ENCODE measurements at places on chromosomes 3 and 15.

DNA sequence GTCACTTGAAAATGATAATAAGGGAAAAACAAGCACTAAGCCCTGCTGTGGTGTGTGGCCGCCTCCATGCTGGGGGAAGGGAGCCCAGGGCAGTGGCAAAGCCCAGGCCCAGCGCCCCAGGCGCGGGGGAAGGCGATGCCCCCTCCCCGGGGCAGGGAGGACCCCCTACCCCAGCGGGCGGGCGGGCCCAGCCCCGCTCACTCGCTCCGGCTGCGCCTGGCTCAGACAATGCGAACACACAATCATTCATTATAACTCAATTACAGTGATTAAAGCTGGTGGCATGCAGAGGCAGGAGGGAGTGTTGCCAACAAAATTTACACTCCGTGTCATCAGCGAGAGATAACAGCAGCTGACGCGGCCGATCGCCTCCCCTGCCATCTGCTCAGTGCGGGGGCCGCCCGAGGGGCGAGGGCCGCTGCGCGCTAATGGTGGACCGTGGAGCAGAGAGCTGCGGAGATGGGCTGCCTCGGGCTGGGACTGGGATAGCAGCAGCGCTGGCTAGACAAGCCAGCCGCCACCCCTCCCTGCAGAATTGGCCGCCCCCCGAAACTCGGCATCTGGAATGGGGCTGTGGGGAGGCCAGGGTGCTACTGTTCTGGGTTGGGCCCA, 64.1 kb downstream of the TLE3 start:
- DNase-seq, result no peak

DNA sequence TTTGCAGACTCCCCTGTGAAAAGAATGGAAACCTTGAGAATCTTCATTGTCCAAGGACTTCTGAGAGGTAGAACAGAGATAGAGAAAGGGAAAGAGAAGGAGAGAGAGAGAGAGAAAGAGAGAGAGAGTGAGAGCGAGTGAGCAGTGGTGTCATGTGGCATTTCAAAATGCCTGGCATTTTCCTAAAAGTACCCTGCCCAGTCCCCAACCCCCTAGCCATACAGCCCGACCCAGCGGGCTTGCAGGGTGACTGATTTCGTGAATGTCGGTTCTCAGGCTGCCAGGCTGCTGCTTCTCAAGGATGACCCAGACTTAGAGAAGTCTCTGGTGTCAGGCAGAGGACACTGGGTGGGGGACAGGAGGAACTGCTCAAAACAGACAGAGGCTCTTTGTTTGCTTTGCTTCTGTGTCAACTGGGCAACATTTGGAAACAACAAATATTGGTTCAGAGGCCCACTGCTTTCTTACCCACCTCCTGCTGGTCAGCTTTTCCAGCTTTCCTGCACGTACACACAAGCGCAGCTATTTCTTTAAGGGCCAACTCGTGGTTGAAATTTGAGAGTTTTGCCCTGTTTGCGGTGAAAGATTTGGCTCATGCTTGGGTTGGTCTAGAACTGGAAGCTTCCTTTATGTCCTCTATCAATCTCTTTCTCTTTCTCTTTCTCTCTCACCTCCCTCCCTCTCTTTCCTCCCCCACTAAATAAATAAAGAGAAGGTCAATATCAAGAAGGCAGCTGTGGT, 3.7 kb upstream of the TF start:
- no peak for DNase-seq

GRCh38 chr15:70486451-70487386, 276.6 kb downstream of the UACA start:
- DNase-seq, result peak; percentile 96

- no peak for DNase-seq
Observed at GRCh38 chr3:44571024-44571423, 13.7 kb upstream of the ZNF660 start.

DNA sequence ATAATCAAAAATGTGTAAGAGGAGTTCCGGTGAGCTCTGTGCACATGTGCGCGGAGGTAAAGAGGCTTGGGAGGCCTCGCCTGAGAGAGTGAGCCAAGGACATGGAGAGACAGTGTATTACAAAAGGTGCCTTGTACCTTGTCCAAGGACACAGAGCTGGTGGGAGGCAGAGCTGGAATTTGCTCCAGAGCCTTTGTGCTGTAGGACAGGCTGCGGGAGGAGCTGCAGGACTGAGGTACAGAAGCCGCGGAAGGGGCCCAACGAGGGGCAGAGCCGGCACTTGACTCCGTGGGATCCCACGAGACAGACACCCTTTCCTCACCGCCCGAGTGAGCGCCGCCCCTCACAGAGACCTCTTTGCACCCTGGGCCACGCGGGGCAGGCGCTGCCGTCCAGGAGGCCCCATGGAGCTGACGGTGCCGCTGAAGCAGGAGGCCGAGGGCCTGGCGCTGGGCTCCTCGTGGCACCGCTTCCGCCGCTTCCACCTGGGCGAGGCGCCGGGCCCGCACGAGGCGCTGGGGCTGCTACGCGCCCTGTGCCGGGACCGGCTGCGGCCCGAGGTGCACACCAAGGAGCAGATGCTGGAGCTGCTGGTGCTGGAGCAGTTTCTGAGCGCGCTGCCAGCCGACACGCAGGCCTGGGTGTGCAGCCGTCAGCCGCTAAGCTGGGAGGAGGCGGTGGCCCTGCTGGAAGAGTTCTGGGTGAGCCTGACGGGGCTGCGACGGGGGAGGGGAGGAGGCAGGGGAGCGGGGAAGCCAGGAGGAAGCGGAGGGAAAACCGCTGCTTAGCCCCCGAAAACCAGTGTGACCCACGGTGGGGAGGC, 68.7 kb downstream of the SLTM start:
- no peak for DNase-seq

- DNase-seq, result no peak
Observed at GRCh38 chr3:168608926-168609325, 513.2 kb upstream of the GOLIM4 start.

DNA sequence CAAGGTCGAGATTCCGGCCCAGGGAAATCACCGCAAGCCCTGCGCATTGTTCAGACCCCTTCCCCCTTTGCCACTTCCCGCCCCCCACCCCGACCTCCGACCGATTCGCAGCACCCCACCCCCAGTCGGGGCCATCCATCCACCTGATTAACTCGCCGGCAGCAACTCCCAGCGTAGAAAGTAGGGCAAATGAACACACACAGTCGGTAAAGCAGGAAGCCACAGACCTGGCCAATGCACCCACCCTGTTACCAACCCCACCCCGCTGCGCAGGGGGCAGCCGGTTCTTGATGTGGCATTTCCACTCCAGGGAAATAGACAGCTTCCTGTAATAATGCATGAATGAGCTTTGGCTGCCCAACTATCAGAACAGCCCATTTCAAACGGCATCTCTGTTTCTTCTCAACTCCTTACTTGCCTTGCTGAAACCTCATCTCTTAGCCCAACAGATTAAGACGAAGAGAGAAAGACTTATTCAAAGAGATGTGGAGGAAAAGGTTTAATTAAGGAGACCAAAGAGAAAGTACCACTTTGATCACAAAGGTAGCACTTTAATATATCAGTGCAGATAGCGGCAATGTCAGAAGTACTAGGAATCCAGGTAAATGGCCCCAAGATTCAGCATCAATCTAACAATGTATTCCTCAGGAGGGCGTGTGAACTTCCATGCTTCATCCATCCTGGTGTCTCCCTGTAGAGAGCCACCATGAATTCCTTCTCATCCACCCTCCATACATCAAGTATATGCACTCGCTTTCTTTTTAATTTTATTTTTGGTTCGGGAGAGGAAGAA, 1.9 kb downstream of the TNIK start:
- peak; percentile 26 for DNase-seq

- DNase-seq, result peak; percentile 87
Observed at GRCh38 chr3:53196575-53197407, 35.8 kb downstream of the PRKCD start.

- DNase-seq, result no peak
Observed at GRCh38 chr3:72576563-72576962, 271.7 kb downstream of the SHQ1 start.

- DNase-seq, result no peak
Observed at GRCh38 chr3:44330444-44330843, 8.1 kb upstream of the TCAIM start.

- no peak for DNase-seq
Observed at GRCh38 chr3:42520336-42520735, 17.9 kb downstream of the VIPR1 start.

DNA sequence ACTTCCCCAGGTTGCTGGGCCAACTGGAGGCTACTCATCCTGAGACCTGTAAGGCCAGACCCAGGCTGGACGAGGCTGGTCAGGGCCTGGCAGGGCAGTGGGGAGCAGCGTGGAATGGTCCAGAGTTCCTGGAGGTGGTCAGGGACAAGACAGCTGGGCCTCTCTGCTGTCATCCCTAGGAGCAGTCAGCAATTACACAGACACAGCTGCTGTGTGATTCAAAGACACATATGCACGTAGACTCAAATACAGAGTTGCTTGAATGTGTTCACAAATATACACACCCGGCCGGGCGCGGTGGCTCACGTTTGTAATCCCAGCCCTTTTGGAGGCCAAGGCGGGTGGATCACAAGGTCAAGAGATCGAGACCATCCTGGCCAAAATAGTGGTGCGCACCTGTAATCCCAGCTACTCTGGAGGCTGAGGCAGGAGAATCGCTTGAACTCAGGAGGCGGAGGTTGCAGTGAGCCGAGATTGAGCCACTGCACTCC, 1.5 kb upstream of the CD276 start:
- DNase-seq, result no peak

- DNase-seq, result no peak
Observed at GRCh38 chr15:42348083-42348482, 11.2 kb upstream of the CAPN3 start.

- DNase-seq, result peak; percentile 68
Observed at GRCh38 chr3:179323197-179324110, 623 bp downstream of the ZNF639 start.

DNA sequence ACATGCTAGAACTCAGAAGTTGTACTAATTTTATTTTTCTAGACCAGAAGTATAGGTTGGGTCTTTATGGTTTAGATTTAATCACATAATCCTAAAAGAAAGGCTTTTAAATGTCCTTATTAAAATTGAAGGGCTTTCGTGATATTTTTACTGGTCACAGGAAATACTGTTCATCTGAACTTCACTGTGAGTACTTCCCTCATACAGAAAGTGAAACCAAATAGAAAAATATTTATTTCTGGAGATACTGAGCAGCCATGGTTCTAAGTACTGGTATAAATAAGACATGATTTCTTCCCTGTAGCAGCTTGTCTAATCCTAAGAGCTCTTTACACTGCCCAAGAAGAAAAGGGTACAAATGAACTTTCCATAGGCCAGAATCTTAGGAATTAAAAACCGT, 2.0 kb downstream of the SNRK start:
- DNase-seq, result peak; percentile 70

GRCh38 chr3:110261141-110261540, 810.5 kb upstream of the NECTIN3 start:
- DNase-seq, result no peak

DNA sequence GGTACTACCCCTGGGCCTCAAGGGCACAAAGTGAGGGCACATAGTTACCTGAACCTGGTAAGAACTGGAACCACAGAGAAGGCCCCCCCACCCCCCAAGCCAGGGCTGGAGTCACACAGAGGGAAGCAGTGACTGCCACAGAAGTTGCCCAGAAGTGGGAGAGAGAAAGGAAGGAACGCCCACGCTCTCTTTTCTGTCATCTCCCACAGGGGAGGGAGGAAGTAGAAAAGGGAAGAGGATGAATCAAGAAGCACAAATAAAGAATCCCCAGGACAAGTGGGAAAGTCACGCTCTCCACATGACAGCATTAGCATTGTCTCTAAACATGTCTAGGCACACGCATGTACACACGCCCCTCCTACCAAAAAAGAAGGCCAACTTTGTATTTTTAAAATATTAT, 114.7 kb upstream of the FRMD4B start:
- peak; percentile 97 for DNase-seq

GRCh38 chr3:112372396-112372795, 39.4 kb downstream of the CD200 start:
- DNase-seq, result peak; percentile 79

DNA sequence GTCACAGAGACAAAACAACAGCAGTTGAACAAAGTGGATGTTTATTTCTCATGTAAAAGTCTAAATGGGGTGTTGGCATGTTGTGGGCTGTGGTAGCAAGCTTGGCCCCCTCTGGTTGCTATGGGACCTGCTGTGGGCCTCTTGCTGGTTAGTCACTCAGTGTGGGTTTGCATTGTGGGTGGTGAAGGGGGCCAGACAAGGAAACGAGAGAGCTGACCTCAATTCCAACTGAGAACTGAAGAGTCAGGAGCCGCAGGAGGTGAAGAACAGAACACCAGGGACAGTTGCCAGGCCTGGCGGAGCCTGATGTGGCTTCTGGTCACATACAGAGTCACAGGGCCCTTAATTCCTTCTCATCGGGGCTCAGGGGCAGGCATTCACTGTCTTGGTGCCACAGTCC, 1.9 kb upstream of the ADPGK start:
- peak; percentile 86 for DNase-seq

DNA sequence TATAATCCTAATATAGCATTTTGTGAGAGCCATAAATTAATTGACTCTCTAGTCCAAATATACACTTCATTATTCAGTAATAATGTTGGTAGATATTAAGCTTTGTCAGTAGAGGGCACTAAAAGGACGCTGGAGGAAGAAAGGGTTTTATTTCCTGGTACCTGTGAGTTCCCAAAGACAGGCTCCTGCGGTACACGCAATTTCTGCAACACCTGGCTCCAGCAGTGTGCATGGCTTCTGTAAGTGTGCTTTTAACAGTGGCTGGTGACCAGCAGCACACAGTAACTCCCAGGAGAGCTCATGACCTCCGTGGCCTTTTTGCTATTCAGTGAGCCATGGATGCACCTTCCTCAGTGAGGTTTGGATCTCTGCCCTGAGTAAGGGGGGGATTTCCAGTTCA, 338.3 kb upstream of the ZNF385D start:
- DNase-seq, result peak; percentile 7

- DNase-seq, result no peak
Observed at GRCh38 chr15:62187425-62187824, 22.3 kb upstream of the C2CD4B start.

DNA sequence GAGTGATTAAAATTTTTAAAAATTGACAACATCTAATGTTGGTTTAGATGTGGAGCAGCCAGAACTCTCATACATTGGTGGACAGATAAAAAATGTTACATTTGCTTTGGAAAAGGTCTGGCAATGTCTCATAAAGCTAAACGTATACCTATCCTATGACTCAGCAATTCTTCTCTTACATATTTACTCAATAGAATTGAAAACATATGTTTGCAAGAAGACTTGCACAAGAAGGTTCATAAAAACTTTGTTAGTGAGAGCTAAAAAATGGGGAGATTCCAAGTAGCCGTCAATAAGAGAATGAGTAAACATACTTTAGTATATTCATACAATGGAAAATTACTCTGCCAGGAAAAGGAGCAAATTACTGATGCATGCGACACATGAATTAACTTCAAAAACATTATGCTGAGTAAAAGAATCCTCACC, 30.0 kb downstream of the MASP1 start:
- DNase-seq, result no peak

GRCh38 chr3:51739110-51739509, 32.2 kb downstream of the GRM2 start:
- DNase-seq, result peak; percentile 63

DNA sequence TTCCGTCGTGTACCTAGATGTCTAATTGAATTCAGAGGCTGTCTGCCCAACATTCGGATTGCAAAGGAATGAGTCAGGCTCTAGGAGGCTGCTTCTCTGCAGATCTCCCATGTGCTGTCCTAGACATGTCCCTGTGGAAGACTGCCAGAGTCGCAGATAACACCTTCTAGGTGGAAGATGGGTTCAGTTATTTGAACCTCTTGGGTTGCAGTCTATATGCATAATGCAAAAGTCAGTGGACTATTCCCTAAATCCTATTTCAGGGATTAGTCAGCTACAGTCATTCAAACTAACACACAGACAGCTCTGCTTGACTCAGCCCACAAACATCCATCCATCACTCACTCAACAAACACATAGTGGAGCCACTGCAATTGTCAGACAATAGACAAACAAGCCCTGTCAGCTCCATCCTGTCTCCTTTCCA, 300.0 kb upstream of the CTNNB1 start:
- DNase-seq, result no peak

GRCh38 chr3:160793722-160794252, 37.8 kb downstream of the PPM1L start:
- DNase-seq, result no peak

All from inflammatory macrophage treated with lipopolysaccharide for 4 hours (primary cell).